Activated CD4-positive, alpha-beta T cell treated with anti-CD3 and anti-CD28 coated beads, Interleukin-2, amount 10 ng/mL, durations not matched to agents 24 days and 14 days (primary cell): ENCODE measurements at places on chromosomes 1 and 21. TPM values are rescaled to one million over a fixed set of nuclear protein-coding genes. Genes with fewer than 3 reads are reported as not detected.

The S100A3 gene
- not detected in 2 replicates for total RNA-seq

- no peak for DNase-seq
Measured at GRCh38 chr1:98467586-98467985, 193.9 kb upstream of the SNX7 start.

- DNase-seq, result no peak
Measured at GRCh38 chr1:223188618-223189356, 45.7 kb upstream of the TLR5 start.

- DNase-seq, result no peak
Measured at GRCh38 chr1:220796530-220796929, 9.8 kb downstream of the MTARC1 start.

The RNF186 gene
- total RNA-seq, result not detected in 2 replicates

DNA sequence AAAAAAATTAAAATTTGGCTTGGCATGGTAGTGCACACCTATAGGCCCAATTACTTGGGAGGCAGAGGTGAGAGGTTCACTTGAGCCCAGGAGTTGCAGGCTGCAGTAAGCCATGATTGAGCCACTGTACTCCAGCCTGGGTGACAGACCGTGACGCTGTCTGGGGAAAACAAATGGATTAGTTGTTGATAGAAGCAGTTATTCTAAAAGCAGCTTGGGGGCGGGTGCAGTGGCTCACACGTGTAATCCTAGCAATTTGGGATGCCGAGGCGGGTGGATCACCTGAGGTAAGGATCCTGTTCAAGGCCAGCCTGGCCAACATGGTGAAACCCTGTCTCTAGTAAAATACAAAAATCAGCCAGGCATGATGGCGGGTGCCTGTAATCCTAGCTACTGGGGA lies 40.3 kb downstream of the KIF1B start:
- DNase-seq, result no peak

DNA sequence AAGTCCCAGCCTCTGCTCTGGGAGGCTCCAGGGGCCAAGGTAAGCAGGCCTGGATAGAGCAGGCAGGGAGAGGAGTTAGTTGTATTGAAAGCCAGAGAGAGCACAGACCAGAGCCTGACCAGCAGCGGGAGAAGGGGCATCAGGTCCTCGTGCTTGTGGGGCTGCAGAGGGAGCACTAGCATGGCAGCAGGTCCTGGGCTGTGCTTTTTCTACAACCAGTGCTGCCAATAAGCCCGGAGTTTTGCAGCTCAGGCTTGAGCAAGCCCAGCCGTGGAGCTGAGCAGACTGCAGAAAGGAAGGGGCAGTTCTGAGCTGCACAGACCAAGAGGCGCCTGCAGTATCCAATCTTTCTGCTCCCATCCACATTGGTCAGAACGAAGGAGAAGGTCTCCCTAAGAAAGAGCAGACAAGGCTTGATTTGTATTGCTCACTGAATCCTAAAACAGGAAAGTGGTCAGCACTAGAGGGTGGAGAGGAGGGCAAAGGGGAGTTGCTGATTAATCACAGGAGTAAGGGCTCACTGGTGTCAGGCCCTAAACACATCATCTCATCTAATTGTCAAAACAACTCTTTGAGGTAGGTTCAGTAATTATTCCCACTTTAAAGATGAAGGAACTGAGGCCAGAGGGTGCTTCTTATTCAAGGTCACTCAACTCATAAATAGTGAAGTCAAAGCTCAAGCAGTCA lies 2.7 kb downstream of the DENND2D start:
- DNase-seq, result peak; percentile 87

The BTF3L4 gene
- 48.0 and 50.0 TPM in 2 replicates for total RNA-seq

The PKP1 gene
- not detected in 2 replicates for total RNA-seq

The SPATA46 gene
- not detected in 2 replicates for total RNA-seq

DNA sequence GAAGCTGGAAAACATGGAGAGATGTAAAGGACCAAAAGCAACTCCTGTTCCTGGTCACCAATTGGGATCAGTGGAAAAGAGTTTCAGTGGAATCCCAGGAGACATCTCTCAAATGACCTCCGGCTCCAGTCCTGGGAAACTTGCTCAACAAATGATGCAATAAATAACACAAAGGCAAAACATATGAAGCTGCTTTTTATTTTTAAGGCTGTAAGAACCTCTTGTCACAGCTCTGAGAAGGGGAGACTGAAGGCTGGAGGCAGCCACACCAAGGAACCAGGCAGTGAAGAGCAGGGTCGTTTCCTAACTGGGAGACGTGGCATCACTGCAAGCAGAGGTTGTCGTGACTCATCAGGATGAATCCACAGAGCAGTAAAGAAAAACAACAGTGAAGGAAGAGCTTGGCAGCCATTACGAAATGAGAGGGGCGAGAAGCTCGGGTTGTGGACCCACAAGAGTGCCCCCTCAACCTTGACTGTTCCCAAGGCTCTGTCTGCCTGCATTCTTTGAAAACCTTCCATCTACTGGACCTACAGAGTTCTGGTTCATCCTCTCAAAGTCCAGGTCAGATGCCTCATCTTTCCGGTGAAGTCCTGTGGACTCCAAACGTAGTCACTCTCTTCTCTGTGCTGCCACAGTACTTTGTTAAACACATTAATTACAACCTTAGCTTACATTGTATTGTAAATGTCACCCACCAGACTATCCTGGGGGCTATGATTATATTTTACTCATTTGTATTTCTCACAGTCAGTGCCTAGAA lies 32.1 kb downstream of the JAK1 start:
- DNase-seq, result no peak

DNA sequence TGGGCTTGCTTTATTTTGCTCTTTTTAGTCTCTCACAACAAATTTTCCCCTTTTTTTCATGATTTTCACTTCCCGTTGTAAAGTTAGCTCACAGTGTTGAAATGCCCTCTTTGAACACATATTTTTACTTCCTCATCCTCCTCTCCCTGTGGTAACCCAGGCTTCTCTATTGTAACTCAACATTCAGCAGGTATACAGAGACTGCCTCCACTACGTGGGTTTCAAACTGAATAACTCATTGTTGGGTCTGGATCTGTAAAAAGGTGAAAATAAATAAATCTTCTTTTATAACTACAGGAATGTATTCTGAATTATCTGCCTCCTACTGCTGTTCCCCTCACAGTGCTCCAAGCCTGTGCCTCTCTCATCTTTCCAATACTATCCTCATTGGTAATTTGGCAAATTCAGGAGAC lies 166.4 kb downstream of the RUNX1 start:
- DNase-seq, result no peak

DNA sequence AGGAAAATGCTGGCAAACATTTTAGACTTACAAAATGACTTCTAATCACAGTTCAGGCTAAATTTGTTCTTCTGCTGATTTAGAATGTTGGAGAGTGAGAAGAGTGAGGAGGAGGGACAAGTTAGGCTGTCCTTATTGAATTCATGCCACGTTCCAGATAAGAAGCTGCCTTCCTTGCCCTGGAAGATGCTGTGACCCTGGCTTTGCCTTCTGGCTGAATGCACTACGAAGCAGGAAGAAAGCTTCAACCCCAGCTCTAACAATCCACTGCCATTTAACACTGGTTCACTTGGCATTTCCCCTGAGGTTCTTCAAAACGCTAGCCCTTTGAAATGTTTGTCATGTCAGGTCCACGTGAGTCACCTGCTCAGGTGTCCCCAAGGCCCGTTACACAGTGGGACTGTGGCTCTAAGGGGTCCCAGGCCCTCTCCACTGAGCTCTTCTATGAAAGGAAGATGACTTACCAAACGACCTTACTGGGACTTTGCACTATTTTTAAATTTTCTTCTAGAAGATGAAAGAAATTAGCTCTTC lies 30.0 kb upstream of the LRRC8C start:
- peak; percentile 64 for DNase-seq

DNA sequence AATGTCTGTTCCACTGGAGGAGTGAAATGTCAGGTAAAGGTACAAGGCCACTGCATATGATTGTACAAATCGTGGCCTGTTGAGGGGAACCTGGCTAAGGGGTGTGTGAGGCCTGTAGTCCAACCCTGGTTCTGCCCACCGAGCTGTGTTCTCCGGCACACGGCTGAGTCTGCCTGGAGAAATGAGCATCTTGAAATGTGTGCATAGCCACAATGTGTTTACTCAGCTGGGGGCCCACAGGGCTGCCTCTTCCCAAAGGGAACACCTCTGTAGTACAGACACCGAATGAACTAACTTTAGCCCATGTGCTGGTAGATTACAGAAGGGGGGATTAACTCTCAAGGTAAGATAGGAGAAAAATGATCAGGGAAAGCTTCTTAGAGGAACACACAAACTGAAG lies 30.2 kb downstream of the AK4 start:
- no peak for DNase-seq

GRCh38 chr1:36008546-36009197 lies 75.2 kb upstream of the TEKT2 start:
- no peak for DNase-seq

DNA sequence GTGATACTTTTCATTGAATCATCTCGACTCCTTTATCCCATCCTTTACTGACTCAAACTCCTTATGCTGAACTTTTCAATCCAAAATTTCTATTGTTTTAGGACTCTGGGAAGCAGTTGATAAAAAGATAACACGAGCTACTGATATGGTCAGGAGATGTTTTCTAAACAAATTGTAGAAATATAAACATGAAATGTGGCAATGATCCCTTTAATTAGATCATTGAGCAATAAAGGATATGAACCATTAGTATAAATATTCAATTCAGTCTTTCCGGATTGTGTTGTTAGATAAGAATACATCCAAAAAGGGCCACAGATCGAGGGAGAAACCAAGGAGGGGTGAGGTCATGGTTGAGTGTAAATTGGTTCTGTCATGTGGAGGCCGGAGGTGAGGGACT lies 88.4 kb downstream of the NID1 start:
- no peak for DNase-seq

- DNase-seq, result peak; percentile 94
Measured at GRCh38 chr1:17125756-17126237, 6.5 kb upstream of the PADI2 start.

The LEPR gene
- 1.1 and 1.2 TPM in 2 replicates for total RNA-seq
